ENCODE measurements at places on chromosomes 6 and 20.

- no peak for DNase-seq
Observed at GRCh38 chr6:38985839-38986238, 62.7 kb upstream of the GLP1R start.

GRCh38 chr6:124783344-124783743 lies 178.9 kb upstream of the RNF217 start:
- DNase-seq = no peak

GRCh38 chr6:117265410-117266256 lies at the start of gene VGLL2:
TSS of gene VGLL2 (plus strand) at chr6:117265558. CDS start at chr6:117265764, 206 bp downstream.
- DNase-seq = no peak

DNA sequence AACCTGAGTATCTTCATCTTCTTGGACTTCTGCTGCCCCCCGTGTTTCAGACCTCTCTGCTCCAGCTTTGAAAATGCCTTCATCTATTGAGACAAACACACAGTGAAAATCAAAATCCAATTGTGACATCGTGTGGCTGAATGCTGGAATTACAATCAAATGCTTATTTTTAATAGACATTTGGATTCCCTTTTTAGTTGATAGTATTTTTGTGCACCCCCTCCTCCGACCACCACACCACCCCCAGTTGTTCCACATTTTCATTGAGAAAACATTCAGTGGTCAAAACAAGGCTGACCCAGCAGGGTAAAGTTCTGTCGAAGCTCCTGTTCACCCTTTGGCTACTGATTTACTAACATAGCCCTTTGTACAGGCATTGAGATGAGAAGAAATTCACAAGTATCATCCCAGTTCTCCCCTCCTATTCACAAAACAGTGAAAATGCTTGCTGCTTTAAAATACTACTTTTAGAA lies 79.0 kb downstream of the NRSN1 start:
- DNase-seq = no peak

GRCh38 chr6:149779644-149779963 lies 30.1 kb downstream of the PCMT1 start:
- no peak for DNase-seq

GRCh38 chr6:110529355-110529754 lies 52.9 kb upstream of the SLC22A16 start:
- DNase-seq = no peak

DNA sequence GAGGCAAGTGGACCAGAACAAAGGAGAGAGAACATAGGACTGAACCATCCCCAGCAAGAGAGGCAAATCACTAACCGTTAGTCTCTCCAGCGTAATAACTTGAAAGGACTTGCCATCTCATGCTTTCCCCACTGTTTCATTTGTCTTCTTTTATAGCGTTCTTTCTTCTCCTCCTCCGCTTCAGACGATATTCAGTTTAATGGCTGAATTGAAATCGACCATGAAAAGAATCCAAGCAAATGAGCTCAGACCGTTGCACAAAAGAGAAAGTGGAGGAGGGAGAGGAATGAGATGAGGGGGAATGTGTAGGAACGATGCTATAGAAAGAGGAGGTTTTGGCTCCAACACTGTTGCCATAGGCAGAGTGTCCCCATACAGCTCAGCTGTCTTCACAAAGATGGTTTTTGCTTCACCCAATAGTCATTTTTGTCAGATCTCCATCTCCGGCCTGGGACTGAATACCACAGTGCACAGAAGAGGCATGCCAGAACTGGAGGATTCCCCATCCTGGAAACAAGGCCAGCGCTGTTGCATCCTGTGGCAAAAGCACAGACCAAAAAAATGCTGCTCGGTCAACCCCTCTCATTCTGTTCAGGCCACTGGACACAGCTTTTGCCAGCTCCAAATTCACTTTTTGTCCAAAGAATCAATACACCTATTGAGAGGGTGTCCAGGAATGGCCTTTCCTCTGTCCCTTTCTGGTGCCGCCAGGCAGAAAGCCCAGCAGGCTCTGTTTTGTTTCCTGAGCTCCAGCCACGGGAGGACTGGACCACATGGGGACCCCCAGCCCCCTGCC lies 176.1 kb downstream of the ID4 start:
- no peak for DNase-seq

All from cortex of kidney (tissue), 1 donor.